ENCODE measurements at places on chromosomes 5 and 9.

DNA sequence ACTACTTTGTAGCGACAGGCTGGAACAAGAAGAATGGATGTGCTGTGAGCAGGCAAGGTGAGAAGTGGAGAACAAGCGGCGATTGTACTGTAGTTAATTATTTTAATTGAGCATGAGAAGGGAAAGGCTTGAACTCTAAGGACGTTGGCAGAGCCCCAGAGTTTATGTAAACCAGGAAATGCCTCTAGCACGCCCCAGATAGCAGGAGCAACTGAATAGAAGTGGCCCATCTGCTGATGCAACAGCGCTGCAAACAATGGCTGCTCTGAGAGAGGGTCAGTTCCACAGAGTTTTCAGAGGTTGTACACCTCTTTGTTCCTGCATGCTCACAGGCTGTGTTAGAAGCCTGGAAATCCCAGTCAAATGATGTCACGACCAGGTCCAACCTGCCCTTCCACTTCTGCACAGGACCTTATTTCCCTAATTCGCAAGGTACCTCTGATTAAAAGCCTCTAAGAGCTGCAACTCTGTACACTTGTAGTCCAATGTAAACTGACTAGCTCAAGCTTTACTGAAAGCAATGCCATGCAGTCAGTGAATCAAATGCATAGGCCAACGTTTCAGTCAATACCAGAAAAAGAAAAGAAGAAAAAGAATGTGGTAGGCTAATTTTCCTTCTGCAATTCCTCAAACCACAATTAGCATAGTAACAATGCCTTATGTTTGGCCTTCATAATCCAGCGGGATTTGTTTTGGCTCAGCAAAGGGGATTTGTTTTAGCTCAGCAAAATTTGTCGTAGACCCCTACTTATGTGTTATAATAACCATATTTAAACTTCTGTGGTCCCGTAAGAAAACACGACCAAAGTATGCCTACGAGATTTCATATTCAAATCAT, 119.6 kb upstream of the RETREG1 start:
- DNase-seq, result no peak

GRCh38 chr9:136720898-136721338, 8.5 kb downstream of the DIPK1B start:
- DNase-seq, result no peak

- no peak for DNase-seq
These were observed 38.3 kb downstream of the DAPK1 start for GRCh38 chr9:87535817-87536539.

- DNase-seq, result no peak
These were observed 41.6 kb upstream of the LCP2 start for GRCh38 chr5:170338933-170339779.

DNA sequence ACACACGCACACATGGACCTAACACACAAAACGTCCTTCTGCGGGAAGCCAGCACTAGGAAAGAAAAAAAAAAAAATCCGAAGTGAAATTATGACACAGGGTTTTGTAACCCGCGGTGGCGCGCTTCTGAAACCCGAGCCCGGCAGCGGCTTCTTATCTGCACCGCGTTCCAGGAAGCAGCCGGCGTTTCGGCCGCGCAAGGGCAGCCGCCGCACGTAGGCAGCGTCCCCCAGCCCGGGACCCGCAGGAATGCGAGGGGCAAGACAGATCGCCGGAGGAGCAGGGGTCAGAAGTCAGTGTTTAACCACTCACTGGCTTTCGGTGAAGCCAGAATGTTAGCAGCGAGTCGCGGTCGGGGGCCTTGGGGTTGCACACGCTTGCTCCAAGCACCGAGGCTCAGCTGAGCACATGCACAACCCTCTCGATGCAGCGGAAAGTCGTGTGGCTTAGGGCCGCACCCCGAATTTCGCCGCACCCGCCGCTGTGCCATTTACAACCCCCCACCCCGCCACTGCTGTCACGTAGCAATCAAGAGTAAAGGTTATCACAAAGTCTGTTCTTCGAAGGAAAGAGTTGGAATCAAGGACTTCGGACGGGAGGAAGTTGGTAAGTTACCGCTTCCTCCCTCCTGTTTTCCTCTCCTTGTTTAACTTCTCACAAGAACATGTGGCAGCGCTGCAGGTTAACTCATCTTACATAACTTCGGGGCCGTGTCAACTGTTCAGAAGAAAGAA, 167.9 kb downstream of the AUH start:
- peak; percentile 93 for DNase-seq

DNA sequence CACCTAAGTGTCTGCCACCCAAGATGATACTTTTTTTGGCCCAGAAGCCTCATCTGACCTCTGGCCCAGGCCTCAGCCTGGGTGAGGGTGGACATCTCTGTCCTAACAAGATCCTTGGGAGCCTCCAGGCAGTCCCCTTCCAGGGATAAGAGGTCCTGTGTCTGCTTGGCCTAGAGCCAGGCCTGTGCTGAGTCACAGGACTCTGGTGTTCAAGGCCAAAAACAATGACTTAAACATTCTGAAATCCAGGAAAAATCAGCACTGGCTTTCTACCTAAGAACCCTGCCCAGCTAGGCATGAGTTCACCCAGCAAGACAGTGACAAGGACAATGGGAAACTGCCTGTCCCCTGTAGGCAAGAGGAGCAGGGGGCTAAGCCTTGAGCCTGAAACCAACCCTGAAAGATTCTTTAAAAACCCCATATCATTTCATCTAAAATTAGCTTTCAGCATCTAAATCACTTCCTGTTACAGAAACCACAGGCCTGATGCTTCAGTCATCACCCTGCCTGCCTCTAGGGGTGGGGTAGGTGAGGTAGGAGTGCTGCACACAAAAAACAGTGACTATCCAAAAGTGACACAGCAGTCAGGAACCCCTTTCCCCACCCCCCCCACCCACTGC, 29.9 kb downstream of the CSF2 start:
- peak; percentile 86 for DNase-seq

GRCh38 chr5:32814620-32815019, 103.5 kb downstream of the NPR3 start:
- no peak for DNase-seq

- DNase-seq, result no peak
These were observed 31.5 kb downstream of the SLC44A1 start for GRCh38 chr9:105275938-105276337.

DNA sequence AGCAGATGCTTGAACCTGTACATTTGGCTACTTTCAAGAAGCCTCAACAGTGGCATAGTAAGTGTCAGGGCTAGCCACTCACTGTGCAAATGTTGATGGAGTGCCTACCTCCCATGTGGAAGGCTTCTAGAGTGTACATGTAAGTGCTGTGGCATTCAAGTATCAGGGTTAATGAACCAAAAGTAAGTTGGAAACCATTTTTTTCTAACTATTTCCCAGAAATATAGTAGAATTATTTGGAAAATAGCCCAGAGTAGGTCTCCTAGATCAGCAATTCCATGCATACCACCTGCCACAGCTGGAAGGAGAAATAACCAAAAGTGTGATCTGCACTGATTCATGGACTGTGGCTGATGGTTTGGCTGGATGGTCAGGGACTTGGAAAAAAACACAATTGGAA, 53.3 kb downstream of the FOXD1 start:
- DNase-seq, result no peak

All from Right ventricle myocardium superior (tissue), 1 donor.